GM20000 (cell line): ENCODE measurements at places on chromosomes 12 and 14.
A peak's percentile ranks its signal among the peaks of the same experiment; 100 is the strongest.

GRCh38 chr12:99746538-99746937, 99.0 kb downstream of the GARIN6 start:
- DNase-seq: no peak

GRCh38 chr12:72560003-72560769, 288.0 kb downstream of the TRHDE start:
- no peak for DNase-seq

GRCh38 chr12:219891-220352, 6.0 kb upstream of the SLC6A12 start:
- DNase-seq: peak; percentile 73

DNA sequence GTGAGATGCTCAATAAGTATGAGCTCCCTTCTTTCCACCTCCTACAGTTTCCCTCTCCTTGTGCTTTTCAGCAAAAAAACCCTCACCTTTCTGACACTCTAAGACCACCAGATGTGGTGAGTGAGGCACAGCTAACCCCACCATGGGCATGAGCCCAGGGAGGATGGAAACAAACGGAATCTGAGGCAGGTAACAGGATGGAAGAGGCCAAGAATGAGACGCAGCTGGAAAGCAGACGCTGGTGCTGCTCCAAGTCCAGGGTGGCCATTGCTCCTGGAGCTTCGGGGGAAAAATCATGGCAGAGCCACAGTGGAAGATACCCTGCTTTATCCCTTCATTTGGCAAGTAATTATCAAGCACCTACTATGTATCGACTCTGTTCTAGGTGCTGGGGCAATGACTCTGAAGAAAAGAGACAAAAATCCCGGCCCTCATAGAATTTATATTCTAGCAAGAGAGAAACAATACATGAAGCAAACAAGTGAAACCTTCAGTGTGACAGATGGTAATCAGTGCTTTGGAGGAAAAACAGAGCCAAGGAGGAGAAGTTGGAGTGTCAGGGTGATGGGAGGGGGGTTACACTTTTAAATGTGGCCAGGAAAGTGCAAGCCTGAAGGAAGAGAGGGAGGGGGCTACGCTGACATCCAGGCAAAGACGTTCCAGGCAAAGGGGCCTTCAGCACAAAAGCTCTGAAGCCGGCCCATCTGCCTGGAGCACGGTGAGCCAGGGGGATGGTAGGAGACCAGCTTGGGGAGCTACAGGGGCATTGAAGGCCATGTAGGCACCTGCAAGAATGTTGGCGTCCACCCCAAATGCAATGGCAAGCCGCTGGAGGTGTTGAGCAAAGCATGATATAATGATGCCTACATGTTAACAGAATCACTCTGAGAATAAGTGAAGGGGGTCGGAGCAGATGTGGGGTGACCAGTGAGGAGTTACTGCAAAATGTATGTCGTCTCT, 154.2 kb downstream of the DPF3 start:
- no peak for DNase-seq
